A549 (cell line): ENCODE measurements at places on chromosomes 12 and 14. TPM values are rescaled to one million over a fixed set of nuclear protein-coding genes. Genes with fewer than 3 reads are reported as not detected.

- DNase-seq = no peak
Observed at GRCh38 chr12:70236990-70237389, 6.2 kb upstream of the CNOT2 start.

DNA sequence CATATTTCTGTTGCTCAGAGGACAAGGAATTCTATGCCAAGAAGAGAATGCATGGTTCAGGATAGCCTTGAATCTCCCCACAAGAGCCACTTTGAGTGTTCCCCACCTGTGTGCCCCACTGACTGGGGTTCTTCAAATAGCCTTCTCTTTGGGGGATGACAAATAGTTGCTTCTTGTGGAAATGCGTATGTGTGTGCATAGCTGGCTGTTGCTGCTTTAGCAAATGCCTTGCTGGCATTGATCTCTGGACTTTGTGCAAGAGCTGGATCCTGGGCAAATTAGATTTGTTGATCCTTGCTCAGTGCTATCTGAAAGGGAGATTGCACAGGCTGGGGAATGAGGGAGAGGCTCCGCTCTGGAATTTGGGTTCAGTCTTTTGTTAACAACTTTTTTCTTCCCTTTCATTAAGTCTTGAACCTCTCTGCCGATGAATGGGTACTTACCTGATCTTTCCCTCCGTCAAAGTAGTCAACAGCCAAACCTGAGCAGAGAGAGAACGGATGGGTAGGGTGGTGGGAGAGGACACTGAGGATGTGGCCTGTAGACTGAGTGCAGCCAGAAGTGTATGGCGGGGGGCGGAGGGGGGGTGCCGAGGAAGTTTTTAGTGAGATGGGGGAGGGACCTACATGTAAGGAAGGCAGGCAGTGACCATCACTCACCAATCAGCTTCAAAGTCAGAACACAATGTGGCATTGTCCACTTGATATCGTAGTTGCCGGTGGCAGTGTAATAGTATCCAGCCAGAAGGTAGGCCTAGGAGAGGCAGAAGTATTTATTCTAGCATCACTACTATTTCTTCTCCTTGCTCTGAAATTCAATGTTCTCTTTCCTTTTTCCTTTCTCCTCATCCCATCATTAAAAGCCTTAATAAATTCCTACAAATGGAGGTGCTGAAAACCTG lies 10.7 kb downstream of the EMG1 start:
- no peak for DNase-seq

DNA sequence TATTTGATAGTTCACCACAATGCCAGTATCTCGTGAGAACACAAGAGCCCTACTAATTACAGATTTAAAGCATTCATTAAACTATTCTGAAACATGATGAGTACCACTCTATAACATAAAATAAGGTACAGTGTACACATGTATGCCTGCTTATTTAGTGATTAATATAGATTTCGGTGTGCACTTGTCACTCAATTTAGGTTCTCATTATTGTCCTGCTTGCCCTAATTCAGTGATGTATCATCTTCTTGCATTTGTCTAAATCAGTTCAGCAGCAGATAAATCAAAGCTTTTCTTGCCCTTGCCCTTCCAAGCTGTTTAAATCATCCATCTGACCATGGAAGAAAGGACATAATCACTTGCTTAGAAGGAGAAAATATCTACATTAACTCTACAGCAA lies 359.7 kb downstream of the GXYLT1 start:
- no peak for DNase-seq

GRCh38 chr12:47112679-47113078 lies 32.9 kb upstream of the AMIGO2 start:
- DNase-seq = no peak

GRCh38 chr12:28830491-28830890 lies 318.6 kb upstream of the FAR2 start:
- DNase-seq = no peak

DNA sequence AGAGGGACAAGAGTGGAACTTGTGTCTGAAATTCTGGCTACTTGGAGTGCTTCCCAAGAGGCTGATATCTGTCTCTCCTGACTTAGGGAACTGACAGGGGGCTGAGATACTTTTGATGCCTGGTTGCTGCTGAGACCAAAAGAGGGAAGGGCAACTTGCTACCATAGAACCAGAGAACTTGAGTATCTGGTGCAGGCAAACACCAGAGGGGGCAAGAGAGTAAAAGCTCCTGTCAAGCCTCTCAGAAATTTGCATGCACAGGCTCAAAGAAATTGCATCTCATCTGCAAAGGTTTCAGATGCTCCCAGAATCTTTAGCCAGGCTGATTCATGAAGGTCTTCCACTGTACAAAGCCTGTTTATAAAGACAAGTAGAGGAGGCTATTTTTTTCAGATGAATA lies 391.3 kb upstream of the FOXG1 start:
- DNase-seq = peak; percentile 19

Gene IQSEC3
- polyA plus RNA-seq = not detected in 3 replicates
